ENCODE measurements at places on chromosomes 13 and 19.
A peak's percentile ranks its signal among the peaks of the same experiment; 100 is the strongest.

DNA sequence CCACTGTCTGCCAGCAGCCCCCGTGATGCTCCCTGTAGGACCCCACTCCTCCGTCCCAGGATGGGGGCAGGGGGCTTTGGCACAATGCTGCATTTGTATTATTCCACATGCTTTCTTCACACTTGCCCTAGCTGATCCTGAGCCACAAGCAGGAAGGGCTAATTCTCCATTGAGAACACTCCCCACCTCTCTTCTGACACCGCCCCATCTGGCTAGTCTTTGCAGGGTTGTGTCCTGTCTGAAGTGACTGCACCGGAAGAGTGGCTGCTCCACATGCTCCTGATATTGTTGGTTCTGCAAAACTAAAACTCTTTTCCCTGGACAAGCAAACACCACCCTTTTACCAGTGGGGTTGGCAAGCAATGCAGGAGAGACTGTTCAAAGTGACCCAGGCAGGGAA is 18.0 kb downstream of the ZNF574 start:
- DNase-seq: no peak

DNA sequence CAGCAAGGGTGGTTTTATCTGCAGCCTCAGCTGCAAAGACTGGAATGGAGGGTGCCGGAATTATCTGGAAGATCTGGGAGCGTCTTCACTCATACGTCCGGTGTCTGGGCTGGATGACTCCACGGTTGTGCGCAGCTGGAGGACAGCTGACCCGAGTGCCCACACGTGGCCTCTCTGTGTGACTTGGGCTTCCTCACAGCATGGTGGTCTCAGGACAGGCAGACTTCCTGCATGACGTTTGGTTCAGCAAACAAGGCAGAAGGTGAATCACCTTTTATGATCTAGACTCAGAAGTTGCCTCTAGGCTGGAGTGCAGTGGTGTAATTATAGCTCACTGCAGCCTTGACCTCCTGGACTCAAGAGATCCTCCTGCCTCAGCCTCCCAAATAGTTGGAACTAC is 33.2 kb downstream of the CACNG6 start:
- DNase-seq: no peak

- peak; percentile 49 for DNase-seq
Observed at GRCh38 chr19:5340637-5341447, at the start of gene PTPRS. Gene PTPRS, minus strand, starts transcription at chr19:5340812. Its CDS starts 54,672 bp downstream, at chr19:5286140.

- DNase-seq: no peak
Observed at GRCh38 chr19:16085115-16085514, 8.8 kb downstream of the TPM4 start.

DNA sequence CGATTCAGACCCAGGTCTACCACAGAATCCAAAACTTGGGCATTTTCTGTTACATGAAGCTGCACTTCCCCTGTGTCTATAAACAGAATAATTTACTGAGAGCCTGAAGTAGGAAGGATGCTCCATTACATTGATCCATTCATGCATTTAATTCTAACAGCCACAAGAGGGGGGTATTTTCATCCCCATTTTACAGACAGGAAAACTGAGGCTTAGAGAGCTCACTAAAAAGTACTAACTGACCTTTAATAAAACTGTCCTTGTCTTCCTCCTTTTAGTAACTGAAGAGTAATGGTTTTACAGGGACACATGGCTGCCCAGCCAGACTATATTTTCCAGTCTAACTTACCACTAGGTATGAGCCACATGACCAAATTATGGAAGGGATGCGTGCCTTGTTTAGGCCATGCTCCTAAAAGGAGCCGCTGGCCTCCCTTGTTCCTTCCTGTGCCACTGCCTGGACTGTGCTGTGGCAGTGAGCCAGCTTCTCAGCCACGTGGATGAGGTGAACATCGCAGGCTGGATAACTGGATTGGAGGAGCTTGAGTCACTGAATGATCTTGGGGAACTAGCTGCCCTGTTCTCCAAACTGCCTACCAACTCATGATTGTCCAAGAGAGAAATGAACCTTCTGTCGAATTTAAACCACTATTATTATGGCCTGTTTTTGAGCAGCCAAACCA is 108.3 kb downstream of the DOCK9 start:
- DNase-seq: no peak

DNA sequence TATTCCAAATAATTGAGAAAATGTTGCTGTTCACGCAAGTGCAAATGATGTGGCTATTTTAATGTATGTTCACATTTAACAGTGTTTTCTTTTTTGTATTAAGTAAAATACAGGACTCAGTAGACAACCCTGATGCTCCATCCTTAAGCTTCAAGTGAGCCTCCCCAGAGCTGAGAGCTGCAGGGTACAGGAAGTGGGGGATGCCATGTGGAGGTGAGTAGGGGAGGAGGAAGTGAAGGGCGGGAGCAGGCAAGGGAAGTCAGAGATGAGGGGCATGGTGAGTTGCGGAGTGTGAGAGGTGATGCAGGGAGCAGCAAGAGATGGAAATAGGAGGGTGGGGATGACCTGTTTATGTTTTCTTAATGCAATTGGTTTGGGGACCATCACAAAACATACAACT is 711.0 kb downstream of the UQCRFS1 start:
- DNase-seq: no peak

- no peak for DNase-seq
Observed at GRCh38 chr19:48364598-48365348, 606 bp downstream of the SYNGR4 start.

DNA sequence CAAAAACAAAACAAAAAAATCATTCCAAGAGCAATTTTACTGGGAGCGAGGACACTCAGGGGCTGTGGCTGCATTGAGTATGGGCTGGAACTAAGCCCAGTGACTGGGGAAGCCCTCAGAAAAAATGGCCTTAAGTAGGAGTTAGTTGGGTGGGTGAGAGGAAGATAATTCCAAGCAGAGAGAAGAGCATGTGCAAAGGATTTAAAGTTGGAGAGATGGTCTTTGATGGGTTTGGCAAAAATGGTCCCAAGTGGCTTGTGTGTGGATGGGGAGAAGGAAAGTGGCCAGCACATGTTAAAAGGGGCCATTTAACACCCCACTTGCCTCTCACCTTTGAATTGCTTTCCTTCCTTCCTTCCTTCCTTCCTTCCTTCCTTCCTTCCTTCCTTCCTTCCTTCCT is 6.7 kb upstream of the CYP4F22 start:
- DNase-seq: no peak
